ENCODE measurements at places on chromosomes 7 and 10.

DNA sequence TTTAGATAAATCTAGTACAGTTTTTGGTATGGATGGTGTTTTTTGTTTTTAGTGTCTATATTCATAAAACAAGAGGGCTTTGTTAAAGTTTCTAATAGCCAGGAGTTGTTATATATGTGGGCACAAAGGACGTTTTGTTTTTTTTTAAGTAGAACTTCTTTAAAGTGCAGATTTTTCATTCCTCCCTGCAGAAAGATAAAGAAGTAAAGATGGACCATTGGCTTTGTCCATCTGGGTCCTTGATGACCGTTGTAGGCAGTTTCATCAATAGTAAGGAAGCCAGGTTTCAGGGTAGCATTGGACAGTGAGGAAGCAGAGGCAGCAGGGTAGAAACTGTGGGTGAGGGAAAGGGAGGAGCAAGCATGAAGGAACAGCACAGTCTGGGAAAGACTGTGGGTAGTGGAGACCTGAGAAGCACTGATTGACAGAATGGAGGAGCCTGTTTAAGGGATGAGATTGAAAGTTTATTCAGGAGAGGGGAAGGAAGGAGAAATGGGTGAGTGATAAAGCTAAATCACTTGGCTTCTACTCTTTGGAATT lies 5.3 kb downstream of the CALU start:
- no peak for DNase-seq

DNA sequence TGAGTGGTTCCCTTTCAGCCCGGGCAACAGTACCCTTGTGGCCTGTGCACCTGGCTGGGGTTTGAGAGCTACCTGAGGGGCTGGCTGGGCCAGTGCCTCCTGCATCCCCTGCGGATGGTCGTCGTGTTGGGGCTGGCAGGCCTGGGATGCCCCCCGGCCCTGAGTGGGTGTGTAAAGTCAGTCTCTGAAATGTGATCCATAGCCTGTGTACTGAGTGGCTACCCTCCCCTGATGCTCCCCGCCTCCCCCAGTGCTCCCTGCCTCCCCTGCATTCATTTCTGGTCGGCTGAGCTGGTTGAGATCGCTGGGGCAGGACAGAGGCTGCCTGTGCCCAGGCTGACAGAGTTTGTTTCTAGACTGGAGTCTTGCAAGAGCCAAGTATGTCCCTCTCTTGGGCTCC lies 9.3 kb downstream of the ZNF316 start:
- DNase-seq = no peak

DNA sequence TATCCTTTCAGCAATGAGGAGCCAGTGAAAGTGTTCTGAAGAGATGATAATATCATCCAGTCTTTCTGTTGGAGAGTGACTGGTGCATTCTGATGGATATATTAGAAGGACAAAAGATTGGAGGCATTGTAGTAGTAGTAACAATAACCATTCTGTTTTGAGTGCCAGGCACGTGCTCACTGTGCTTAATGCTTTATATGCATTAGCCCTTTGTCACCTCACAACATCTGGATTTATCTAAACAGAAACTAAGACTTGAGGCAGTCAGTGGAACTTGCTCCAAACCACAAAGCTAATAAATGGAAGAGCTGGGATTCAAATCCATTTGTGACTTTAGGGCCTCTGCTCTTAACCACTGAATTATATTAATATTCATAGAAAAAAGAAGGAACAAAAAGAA lies 84.5 kb upstream of the OIT3 start:
- DNase-seq = no peak

DNA sequence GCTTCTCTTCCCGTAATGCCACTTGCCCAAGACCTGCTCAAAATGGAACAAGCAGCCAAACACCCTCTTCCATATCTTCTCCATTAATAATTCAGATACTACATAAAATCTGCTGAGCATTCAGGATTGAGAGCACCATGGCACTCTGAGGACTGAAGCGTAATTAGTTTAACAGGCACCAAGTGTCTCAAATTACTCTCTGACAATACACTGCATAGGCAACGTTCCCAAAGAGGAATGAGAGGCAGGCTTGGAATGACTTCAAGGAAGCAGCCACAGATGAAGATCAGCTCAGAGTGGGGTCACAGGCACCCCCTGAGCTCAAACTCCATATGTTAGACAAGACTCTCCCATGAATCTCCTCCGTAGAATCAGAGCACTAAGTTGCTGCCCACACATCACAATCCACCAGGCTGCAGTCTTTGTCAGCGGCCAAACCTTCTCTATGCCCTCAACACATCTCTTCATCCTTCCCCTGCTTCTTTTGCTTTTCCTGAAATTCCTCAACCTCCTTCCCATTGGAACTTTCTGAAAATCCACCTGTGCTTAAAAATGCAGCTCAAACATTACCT lies 4.7 kb upstream of the ABLIM1 start:
- no peak for DNase-seq

GRCh38 chr7:146185844-146186243 lies 69.2 kb downstream of the CNTNAP2 start:
- DNase-seq = no peak

DNA sequence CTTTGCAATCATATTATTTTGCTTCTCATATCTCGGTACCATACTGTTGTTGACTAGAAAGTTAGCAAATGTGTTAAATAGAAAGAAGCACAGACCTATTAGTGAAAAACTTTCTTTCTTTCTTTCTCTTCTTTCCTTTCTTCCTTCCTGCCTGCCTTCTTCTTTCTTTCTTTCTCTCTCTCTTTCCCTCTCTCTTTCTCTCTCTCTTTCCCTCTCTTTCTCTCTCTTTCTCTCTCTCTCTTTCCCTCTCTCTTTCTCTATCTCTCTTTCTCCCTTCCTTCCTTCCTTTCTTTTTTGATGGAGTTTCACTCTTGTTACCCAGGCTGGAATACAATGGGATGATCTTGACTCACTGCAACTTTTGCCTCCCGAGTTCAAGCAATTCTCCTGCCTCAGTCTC lies 1160.6 kb downstream of the GATA3 start:
- DNase-seq = no peak

- DNase-seq = no peak
These were observed 652.0 kb upstream of the CELF2 start for GRCh38 chr10:10365676-10366075.

GRCh38 chr7:157269341-157270059 lies 67.3 kb upstream of the DNAJB6 start:
- no peak for DNase-seq

- DNase-seq = no peak
These were observed 50.1 kb upstream of the FEZF1 start for GRCh38 chr7:122354656-122355055.

- DNase-seq = peak; percentile 43
These were observed 99.8 kb downstream of the NKX6-2 start for GRCh38 chr10:132685921-132686680.

DNA sequence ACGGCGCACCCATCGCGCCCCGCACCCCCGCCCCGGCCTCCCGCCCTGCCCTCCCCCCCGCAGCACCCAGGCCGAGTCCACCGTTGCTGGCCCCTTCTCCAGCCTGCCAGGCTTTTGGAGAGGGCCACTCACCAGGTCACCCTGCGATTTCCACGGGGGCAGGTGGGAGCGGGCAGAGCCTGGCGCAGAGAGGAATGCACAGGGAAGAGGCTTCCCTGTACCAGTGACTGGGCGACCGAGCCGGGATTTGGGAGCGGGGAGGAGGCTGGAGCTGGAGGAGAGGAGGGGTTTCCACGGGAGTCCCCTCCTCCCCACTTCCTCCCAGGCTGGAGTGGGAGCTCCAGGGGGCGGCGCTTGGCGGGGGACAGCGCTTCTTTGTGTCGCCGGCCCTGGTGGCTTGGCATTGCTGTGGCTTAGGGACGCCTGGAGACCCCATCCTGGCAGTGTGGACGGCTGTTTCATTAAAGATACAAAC lies 19.3 kb downstream of the TCAF1 start:
- DNase-seq = no peak

GRCh38 chr10:70816220-70816894 lies 609 bp downstream of the SGPL1 start:
- DNase-seq = peak; percentile 83

- no peak for DNase-seq
These were observed 32.1 kb downstream of the NRP1 start for GRCh38 chr10:33302208-33302829.

GRCh38 chr7:120241973-120242372 lies 31.0 kb upstream of the KCND2 start:
- DNase-seq = no peak

- DNase-seq = no peak
These were observed 73.4 kb downstream of the GPR141 start for GRCh38 chr7:37756797-37757551.

DNA sequence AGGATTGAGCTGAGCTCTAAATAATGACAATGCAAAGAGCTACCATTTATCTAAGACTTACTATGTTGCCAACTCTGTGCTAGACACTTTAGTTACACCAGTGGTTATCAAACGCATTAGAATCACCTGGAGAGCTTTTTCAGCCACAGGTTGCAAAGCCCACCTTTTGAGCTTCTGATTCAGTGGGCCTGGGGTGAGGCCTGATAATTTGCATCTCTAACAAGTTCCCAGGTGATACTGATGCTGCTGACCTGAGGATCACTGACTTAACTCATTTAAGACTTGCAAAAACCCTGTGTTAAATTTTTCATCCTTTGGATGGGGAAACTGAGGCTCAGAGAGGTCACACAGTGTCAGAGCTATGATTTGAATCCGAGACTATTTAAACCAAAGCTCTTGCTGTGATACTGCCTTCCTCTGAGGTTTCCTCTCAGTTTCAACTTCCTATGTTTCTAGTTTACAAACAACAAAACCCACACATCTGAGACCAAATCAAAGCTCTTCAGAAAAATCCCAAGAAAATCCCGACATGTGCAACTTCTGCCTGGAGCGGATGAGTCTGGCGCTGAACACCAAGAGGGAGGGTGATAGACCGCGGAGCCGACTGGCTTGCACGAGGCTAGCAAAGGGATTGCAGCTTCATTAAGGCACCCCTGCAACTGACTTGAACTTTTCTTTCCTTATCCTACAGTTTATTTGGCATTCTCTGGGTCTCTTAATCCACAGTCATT lies 124.9 kb downstream of the CYP26A1 start:
- DNase-seq = no peak

DNA sequence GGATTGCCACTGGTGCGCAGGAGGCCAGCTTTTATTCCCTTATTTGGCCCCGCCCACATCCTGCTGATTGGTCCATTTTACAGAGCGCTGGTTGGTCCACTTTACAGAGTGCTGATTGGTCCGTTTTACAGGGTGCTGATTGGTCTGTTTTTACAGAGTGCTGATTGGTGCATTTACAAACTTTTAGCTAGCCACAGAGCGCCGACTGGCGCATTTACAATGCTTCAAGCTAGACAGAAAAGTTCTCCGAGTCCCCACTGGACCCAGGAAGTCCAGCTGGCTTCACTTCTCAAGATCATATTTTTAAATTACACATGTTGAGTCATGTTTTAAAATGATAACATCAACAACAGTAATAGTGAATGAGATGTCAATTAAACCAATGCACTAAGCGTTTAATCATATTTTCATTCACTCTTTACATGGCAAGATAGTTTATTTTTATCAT lies 128.3 kb downstream of the CUBN start:
- no peak for DNase-seq

DNA sequence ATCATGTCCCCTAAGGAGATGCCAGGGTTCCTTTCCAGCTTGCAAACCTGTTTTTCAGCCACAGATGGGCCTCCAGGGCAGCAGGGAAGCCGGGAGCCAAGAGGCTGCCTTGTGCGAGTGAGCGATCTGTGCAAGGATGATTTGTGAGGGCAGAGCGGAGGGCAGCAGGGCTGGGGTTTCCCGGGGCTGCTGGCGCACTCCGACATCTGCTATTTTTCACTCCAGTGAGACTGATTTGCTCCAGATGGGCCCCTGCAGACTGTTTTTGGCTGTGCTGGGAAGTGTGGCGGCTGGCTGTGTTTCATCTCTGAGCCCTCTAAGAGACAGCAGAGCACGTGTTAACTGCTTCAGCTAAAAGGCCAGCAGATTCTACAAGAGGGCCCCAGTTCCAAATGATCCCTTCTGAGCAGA lies 466.2 kb downstream of the TYW1 start:
- no peak for DNase-seq

DNA sequence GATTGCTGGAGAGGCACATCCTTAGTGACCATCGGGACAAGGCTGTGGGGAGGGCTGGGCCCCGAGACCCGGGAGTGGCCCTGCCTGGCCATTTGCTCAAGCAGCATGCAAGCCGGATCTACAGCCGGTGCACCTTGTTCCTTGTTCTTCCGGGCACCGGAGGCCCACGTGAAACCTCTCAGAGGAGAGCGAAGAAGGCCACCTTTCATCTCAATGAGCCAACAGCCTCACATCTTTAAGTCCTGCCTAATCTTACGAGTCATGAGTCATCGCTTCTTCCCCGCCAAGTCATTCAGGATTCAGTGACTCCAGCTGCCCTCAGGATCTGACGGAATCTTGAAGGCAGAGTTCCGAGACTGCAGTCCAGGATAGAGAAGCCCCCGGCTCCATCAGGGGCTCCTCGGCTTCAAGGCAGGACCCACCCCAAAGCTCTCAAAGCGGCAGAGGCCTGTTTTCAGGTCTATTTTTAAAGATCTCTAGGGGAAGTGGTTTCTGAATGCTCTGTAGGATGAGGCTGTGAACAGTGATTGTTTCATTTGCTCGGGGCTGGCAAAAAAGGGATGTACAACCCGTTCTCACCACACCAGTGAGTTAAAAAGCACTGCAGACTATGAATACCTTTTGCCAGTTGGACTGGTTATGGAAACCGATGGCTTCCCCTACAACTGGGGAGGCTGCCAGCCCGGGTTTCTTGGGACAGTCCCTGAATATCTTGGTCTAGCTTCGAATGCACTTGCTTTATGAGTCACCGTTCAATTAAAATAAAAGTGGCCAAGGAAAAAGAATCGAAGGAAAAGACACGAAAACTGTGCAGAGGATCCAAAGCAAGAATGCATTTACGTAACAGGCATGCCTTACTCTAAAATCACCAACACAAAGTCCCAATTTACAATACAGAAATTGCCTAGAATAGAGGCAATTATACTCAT lies 57.2 kb upstream of the ECHDC3 start:
- no peak for DNase-seq

GRCh38 chr10:78375854-78376785 lies 342.5 kb downstream of the RPS24 start:
- DNase-seq = no peak

DNA sequence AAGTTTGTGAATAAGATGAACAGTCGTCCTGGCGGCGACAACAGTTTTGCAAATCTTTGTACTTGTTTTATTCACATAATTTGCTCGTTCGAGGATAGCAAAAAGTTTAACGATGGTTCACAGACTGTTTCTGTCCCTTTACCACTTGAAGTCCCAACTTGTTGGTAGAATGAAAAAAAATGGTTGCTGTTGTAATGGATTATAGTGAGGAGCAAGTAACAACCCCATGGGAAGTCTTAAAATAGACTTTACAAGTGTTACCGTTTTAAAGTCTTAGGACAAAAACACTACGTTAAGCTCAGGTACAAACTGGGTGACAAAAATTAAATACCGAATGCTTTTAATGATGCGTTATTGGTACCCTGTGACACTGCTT lies 589 bp downstream of the LSM8 start:
- DNase-seq = no peak

- DNase-seq = no peak
These were observed 33.1 kb downstream of the SEMA3C start for GRCh38 chr7:80885757-80886156.

GRCh38 chr10:75432176-75432575 lies 752 bp downstream of the LRMDA start:
- no peak for DNase-seq

- DNase-seq = no peak
These were observed 22.8 kb upstream of the PWWP2B start for GRCh38 chr10:132374176-132374575.

GRCh38 chr7:134495546-134495945 lies 31.8 kb upstream of the AKR1B10 start:
- no peak for DNase-seq

GRCh38 chr7:27917774-27918314 lies 177.9 kb downstream of the TAX1BP1 start:
- no peak for DNase-seq

- no peak for DNase-seq
These were observed 217.1 kb downstream of the PHTF2 start for GRCh38 chr7:78015574-78016260.

Data from coronary artery (tissue), 2 donors.